ENCODE measurements at places on chromosomes 7 and 10.

GRCh38 chr10:92839191-92840085 lies 8.9 kb upstream of the EXOC6 start:
- DNase-seq: peak; percentile 68

GRCh38 chr7:22913158-22913557 lies 90.5 kb upstream of the TOMM7 start:
- DNase-seq: no peak

DNA sequence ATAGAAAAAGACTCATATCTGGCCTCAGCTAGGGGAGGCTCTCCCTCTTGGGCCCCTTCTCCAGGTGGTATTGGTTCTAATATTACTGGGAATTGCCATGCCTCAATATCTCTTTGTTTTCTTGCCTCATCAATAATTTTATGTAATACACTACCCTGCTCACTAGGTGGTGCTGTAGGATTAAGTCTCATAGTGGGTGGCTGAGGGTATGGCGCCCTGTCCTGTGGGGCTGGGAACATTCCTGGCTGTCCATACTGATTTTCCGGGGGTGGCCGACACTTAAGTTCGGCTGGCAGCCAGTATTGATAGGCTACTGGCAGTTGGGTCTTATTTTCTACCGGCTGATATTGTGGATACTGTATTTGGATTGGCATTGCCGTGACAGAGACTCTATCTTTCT lies 9.0 kb upstream of the TAS2R3 start:
- DNase-seq: peak; percentile 40

GRCh38 chr10:102152545-102152890 lies 329 bp downstream of the NOLC1 start:
- peak; percentile 72 for DNase-seq

Data from erythroblast (primary cell).